ENCODE measurements at places on chromosomes 2 and 18.

DNA sequence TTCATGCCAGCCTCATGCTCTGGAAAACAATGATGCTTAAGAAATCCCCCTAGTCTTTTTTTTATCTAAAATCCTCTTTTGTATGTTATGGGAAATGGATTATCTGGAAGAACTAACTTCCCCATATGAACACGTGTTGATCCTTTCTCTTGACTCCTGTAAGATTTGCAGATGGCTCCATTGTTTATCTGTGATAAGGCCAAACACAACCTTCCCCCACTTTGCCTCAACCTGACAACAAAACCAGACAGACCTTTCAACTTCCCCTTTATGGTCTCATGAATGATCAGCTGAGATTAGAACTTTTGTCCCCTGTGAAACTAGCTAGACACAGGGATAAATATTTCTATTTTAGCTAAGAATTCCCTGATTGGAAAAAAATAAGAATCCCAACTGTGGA lies 828.0 kb upstream of the CDH2 start:
- no peaks in the 10 kb centered on the region for H3K4me1 ChIP-seq
- H3K36me3 ChIP-seq: no peaks in the 10 kb centered on the region
- no peak overlapping the region for H3K4me3 ChIP-seq
- H3K27ac ChIP-seq: no peak overlapping the region
- H3K27me3 ChIP-seq: no peaks in the 10 kb centered on the region
- no peak for DNase-seq

- no peaks in the 10 kb centered on the region for H3K36me3 ChIP-seq
- no peak overlapping the region for H3K27ac ChIP-seq
- H3K27me3 ChIP-seq: no peaks in the 10 kb centered on the region
- H3K4me3 ChIP-seq: no peak overlapping the region
- H3K4me1 ChIP-seq: no peaks in the 10 kb centered on the region
Measured at GRCh38 chr2:166572937-166573336, 78.9 kb upstream of the SCN7A start.

DNA sequence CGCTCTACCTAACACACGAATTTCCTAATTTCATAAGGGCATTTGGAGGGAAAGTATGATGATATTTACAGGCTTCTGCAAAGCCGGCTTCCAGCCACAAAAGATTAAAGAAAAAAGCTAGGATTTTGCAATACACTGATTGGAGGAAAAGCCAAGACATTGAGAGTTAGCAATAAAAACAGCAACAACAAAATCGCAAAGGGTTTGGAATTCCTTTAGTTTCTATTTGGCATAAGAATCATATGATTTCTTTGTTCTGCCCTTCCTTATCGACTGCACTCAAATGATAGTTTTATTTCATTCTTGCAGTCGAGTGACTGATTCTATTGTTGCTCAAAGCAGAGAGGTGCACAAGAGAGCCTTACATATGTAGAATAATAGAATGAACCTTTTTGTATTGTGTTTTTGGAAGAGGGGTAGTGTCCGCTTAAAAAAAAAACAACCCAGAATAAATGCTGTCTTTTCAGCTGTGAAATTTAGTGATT lies 3.9 kb upstream of the ZNF532 start:
- H3K36me3 ChIP-seq: no peaks in the 10 kb centered on the region
- DNase-seq: no peak
- H3K4me1 ChIP-seq: peaks cover 70% of the 10 kb centered on the region
- no peak overlapping the region for H3K4me3 ChIP-seq

- no peaks in the 10 kb centered on the region for H3K27me3 ChIP-seq
- H3K36me3 ChIP-seq: no peaks in the 10 kb centered on the region
- H3K27ac ChIP-seq: no peak overlapping the region
Measured at GRCh38 chr2:239180526-239181073, 220.2 kb downstream of the HDAC4 start.

GRCh38 chr2:42658306-42658705 lies 89.9 kb downstream of the MTA3 start:
- H3K27ac ChIP-seq: no peak overlapping the region
- no peak for DNase-seq
- H3K4me1 ChIP-seq: no peaks in the 10 kb centered on the region
- no peaks in the 10 kb centered on the region for H3K36me3 ChIP-seq
- no peaks in the 10 kb centered on the region for H3K27me3 ChIP-seq
- H3K4me3 ChIP-seq: no peak overlapping the region

GRCh38 chr2:200845669-200846325 lies 18.7 kb downstream of the CLK1 start:
- H3K4me3 ChIP-seq: no peak overlapping the region
- no peak overlapping the region for H3K27ac ChIP-seq
- H3K36me3 ChIP-seq: peaks cover 8% of the 10 kb centered on the region
- DNase-seq: no peak
- H3K27me3 ChIP-seq: no peaks in the 10 kb centered on the region
- H3K4me1 ChIP-seq: peaks cover 4% of the 10 kb centered on the region

- H3K27ac ChIP-seq: no peak overlapping the region
- no peaks in the 10 kb centered on the region for H3K27me3 ChIP-seq
- H3K4me3 ChIP-seq: no peak overlapping the region
- no peaks in the 10 kb centered on the region for H3K36me3 ChIP-seq
- no peak for DNase-seq
Measured at GRCh38 chr2:158692372-158693103, 102.6 kb upstream of the DAPL1 start.

GRCh38 chr18:48018851-48019250 lies 88.4 kb upstream of the SMAD2 start:
- no peaks in the 10 kb centered on the region for H3K36me3 ChIP-seq
- DNase-seq: no peak
- H3K4me3 ChIP-seq: no peak overlapping the region
- H3K27me3 ChIP-seq: peaks cover 23% of the 10 kb centered on the region

GRCh38 chr2:37283207-37283606 lies 41.4 kb downstream of the PRKD3 start:
- H3K27ac ChIP-seq: peak overlapping the region; percentile 27
- DNase-seq: no peak
- no peak overlapping the region for H3K4me3 ChIP-seq
- H3K4me1 ChIP-seq: peaks cover 13% of the 10 kb centered on the region
- H3K27me3 ChIP-seq: no peaks in the 10 kb centered on the region

GRCh38 chr2:52115750-52116149 lies 1083.8 kb upstream of the NRXN1 start:
- H3K27ac ChIP-seq: no peak overlapping the region
- no peaks in the 10 kb centered on the region for H3K4me1 ChIP-seq
- no peaks in the 10 kb centered on the region for H3K27me3 ChIP-seq
- DNase-seq: no peak
- no peak overlapping the region for H3K4me3 ChIP-seq
- no peaks in the 10 kb centered on the region for H3K36me3 ChIP-seq

Data from esophagus squamous epithelium (tissue), 5 donors.